ENCODE measurements at places on chromosomes 16 and 17.
A peak's percentile ranks its signal among the peaks of the same experiment; 100 is the strongest.

DNA sequence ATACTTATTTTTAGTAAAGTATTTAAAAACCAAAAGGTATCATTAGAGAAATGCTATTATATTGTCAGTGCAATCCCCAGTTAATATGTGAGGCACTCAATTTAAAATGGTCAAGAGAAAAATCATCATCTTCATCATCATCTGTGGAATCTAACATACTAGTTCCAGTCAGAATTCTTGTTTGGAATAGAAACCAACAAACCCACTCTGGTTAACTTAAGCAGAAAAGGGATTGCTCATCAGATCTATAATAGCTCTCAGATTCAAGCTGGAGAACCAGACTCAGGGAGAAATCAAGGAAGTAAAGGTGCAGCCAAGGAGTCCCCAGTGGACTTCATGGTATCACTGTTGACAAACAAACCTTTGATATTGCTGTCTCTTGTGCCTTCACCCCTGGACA, 43.7 kb upstream of the KCNJ16 start:
- no peak for DNase-seq

DNA sequence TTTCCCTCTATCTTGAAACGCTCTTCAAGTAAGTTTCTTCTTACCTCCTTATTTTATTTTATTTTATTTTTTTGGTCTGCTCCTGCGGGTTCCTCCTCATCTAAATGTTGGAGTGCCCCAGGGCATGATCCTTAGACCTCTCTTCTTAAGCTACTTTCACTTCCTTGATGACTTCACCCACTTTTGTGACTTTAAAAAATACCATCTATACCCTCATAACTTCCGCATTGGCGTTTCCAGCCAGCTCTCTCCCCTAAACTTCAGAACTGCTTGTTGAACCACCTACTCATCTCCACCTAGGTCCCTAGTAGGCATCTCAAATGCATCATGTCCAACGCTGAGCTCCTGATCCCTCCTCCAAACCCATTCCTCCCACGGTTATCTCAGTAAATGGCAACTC, 51.4 kb upstream of the NFAT5 start:
- DNase-seq, result no peak

DNA sequence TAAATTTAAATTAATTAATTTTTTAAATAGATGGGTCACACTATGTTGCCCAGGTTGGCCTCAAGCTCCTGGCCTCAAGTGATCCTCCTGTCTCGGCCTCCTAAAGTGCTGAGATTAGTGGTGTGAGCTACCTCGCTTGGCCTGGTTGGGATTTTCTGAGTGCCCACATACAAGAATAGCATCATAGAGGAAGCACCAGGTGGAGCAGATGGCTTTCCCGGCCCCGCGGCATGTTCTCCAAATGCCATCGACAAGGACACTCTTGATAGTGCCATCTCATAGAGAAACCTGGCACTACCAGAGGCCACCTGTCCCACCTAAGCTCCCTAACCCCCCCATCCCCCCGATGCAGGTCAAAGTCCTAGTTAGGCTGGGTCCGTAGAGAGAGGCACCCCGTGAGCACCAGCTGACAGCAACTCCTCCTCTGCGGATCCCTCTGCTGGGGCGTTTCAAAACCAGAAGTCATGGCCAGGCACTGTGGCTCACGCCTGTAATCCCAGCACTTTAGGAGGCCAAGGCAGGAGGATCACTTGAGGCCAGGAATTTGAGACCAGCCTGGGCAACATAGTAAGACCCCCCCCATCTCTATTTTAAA, 65.9 kb downstream of the DNAH3 start:
- no peak for DNase-seq

GRCh38 chr17:27496971-27497370, 40.7 kb downstream of the KSR1 start:
- no peak for DNase-seq

DNA sequence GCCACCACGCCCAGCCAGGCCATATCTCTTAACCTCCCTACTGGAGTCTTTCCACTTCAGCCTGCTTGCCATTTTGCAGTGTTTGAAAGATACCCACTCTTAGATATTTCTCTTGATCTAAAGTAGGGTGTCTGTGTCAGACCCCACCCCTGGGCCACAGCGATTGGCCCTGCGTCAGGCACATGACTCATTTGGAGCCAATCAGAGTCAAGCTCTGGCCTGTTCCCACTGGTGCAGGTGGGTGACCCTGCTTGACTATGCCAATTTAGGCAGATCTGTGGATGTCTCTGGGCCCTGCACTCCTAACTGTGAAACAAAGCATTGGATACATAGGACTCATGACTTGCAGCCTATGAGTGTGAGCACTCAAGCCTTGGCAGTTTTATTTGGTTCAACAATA, 27.6 kb downstream of the FOXL1 start:
- no peak for DNase-seq

- no peak for DNase-seq
These were observed 20.0 kb upstream of the RNF135 start for GRCh38 chr17:30950669-30951399.

DNA sequence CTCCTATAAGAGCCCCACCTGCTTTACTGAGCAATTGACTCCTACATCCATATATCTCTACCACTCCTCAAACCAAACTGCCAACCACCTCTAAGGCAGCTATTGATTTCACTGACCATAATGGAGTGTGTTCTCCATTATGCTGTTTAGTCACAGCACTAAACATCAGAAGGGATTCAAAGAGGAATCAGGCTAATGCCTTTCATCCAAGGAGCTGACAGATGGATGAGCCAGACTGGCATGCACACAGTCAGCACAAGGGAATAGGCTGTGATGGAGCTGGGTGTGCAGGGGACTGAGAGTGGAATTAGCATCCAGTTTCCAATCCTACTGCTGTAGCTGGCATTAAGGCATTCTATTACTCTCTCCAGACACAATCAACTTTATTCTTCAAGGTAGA, 88.7 kb upstream of the CCL2 start:
- DNase-seq, result no peak

DNA sequence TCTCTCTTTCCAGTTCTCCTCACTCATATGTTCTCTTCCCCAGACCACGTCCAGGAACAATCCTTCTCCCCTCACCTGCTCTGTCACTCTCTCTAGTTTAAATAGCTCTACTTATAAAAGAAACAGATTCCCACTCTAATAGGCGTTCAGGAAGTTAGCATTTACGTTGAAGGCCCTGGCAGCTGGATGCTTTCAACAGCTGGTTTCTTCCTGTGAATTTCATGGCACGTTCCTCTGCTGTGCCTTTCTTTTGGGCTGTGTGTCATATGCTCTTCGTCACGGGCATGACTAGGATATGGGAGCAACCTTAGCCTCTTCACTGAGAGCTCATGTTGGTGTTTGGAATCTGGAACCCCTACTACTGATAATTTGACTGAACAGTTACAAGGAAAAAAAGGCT, 73.2 kb downstream of the ZNF18 start:
- no peak for DNase-seq

- DNase-seq, result no peak
These were observed 115.4 kb downstream of the C16orf95 start for GRCh38 chr16:87201790-87202189.

DNA sequence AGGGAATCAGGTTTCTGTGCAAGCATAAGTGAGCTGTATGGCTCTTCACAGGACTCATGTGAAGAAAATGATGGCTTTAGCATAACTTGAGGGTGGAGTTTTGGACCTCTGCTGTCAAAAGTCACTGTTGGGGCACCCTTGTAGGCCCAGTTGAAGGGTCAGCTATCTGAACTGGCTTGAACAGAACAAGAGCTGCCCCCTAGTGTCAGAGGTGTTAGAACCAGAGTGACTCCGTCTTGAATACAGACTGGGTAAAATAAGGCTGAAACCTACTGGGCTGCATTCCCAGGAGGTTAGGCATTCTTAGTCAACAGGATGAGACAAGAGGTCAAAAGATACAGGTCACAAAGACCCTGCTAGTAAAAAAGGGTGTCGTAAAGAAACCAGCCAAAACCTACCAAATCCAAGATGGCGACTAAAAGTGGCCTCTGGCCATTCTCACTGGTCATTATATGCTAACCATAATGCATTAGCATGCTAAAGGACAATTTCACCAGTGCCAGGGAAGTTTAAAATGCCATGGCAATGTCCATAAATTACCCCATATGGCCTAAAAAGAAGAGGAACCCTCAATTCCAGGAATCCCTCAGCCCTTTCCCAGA, 484.0 kb upstream of the ERCC4 start:
- DNase-seq, result no peak

DNA sequence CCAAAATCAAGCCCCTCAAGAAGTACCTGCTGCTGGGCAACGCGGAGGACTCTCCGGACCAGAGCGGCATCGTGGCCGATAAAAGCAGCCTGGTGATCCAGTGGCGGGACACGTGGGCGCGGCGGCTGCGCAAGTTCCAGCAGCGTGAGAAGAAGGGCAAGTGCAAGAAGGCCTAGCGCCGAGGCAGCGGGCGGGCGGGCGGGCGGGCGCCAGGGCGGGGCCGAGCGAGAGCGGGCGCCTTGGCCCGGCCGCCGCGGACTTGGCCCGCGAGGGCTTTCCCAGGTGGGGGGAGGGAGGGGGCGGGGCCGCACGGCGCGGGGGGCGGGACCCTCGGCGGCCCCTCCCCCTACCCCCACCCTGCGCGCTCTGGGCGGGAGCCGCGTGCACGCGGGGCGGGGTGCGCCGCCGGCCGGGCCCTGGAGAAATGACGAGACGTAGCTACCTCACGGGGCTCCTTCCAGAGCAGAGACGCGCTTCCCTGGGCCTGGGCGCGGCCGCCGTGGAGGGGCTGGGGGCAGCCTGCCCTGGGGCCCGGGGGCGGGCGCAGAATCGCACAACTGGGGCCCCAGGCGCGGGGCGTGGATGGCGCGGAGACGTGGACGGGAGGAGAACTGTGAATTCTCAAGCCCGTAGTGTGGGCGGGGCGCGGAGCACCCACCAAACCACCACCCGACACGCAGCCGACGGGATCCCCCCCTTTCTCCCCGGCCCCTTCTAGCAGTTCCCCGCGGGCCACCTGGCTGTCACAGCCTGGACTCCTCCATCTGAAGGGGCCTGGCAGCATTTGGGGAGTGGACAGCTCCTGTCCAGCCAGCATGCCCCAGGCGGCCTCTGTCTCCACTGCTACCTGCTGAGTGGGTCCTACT, 218.7 kb downstream of the NTN1 start:
- DNase-seq, result peak; percentile 45

DNA sequence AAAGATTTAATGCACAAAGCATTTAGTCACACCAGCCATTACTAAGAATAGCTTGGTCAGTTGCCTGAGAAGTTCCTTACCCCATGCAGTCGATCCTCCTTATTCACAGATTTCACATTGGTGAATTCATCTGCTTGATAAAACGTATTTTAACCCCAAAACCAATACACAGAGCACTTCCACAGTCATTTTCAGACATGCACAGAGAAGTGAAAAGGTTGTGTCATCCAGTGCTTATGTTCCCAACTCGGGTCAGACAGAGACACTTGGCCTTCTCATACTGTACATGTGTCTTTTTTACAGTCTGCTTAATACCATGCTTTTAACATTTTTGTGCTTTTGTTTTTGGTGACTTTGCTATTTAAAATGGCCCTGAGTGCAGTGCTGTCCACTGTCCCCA, 219.7 kb downstream of the SPECC1 start:
- DNase-seq, result no peak

GRCh38 chr16:290015-290680, 7.2 kb downstream of the PDIA2 start:
- DNase-seq, result no peak

DNA sequence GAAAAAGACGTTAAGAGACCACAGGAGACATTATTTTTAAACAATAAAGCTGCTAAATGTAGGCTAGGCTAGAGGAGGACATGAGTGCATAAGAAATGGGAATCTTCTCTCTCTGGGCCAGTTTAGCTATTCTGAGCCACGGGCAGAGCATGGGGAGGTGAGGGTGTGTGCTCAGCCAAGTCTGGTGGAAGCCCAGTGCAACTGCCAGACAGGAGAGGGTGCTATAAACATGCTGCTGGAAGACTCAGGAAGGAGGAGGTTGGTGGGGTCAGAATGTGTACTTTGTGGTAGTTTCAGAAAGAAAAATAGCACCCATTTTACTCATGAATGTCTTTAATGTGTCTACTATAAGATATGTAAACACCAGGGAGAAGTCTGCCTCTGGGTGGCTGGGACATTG, 5.9 kb upstream of the SDK2 start:
- DNase-seq, result no peak

GRCh38 chr17:7336240-7337175, at the start of gene ACAP1:
TSS of gene ACAP1 (plus strand) at chr17:7336529. CDS start at chr17:7336735, 206 bp downstream.
- DNase-seq, result peak; percentile 88

DNA sequence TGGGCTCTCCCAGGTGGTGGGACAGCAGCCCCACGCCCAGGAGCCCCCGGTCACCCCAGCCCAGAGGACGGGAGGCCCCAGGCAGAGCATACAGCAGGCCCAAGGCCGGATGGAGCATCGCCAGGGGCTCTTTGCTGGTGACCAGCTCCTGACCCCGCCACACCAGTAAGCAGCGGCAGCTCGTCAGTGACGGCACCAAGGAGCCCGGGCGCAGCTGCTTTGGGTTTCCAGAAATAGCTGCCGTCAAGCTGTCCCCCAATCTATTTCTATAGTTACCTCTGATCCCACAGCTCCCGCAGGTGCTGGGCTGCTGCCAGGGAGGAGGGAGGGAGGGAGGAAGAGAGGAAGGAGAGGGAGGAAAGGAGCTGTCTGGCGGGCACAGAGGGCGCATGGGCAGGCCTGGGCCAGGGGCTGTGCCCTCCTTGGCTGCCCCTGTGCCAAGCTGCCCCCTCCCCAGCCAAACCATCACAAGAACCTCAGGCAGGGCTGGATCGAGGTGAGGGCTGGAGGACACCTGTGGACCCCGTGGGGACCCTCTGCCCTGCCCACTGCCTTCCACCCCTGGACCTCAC, 10.8 kb upstream of the RASD1 start:
- no peak for DNase-seq

GRCh38 chr16:21227866-21228265, 5.6 kb upstream of the ANKS4B start:
- no peak for DNase-seq

- no peak for DNase-seq
These were observed at the start of gene IGFALS for GRCh38 chr16:1793578-1794220. TSS of gene IGFALS (minus strand) at chr16:1793705. CDS start at chr16:1793652, 53 bp downstream.

- no peak for DNase-seq
These were observed 977 bp upstream of the CA10 start for GRCh38 chr17:52159246-52160135.

DNA sequence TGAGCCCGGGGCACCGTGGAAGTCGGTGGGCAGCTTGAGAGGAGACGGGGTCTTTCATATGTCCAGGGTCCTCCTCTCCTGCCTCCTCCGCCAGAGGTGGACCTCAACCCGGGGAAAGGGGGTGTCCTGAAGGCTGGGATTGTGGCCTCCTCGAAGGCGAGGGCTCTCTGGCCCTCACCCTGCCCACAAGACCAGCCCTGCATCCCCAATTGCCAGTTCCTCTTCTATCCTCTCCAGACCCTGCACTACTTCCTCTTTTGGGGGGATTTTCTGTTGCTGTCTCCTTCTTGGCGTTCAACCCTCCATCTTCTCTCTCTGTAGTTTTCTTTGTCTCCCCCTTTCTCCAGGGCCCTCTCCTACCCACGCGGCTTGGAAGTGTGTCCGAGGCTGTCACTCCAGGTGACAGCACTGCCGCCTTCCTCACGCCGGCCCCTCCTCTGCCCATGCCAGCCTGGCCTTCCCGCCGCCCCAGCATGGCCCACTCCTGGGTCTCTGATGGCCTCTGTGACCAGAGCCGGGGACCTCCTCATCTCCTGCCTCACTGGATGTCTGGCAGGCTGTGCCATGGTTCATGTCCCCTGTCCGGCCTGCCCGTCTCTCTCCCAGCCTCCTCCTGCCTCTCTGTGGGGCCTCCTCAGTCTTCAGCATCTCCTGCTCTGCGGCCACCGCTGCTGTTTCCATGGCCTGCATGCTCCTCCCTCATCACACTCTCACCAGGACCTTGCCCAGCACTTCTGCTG, 2.4 kb upstream of the ITGAX start:
- no peak for DNase-seq
